Urothelium cell line (cell line): ENCODE measurements at places on chromosomes 1 and 21.

- no peak for DNase-seq
Observed at GRCh38 chr1:45854724-45855123, 51.3 kb downstream of the MAST2 start.

GRCh38 chr1:54549181-54549924 lies 1.3 kb downstream of the ACOT11 start:
- DNase-seq = peak; percentile 8

DNA sequence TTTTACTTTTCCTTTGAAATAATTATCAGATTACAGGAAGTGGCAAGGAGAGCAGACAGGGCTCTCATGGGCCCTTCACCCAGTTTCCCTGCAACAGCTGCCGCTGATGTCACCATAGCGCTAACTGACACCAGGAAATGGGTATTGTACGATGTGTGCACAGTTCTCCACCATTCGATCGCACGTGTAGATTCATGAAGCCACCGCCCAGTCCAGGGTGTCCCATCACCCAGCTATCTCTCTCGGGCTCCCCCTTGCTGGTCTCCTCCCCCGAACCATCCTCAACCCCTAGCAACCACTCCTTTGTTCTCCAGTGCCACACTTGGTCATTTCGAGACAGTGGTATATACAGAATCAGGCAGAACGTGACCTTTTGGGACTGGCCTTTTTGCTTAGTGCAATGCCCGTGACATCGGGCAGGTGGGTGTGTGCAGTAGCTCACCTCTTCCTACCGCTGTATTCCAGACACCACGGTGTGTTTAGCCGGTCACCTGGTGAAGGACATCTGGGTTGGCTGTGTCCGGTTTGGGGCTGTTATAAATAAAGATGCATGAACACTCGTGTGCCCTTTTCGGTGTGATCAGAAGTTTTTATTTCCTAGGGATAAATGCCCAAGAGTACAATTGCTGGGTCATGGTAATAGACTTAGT lies 118.4 kb downstream of the CRYAA start:
- DNase-seq = no peak

- DNase-seq = peak; percentile 23
Observed at GRCh38 chr1:208868554-208868953, 624.4 kb upstream of the PLXNA2 start.

- DNase-seq = no peak
Observed at GRCh38 chr1:169699707-169700106, 11.7 kb downstream of the SELL start.

GRCh38 chr1:164599272-164599671 lies 40.3 kb downstream of the PBX1 start:
- no peak for DNase-seq

GRCh38 chr1:222068937-222069336 lies 327.0 kb upstream of the DUSP10 start:
- DNase-seq = no peak

DNA sequence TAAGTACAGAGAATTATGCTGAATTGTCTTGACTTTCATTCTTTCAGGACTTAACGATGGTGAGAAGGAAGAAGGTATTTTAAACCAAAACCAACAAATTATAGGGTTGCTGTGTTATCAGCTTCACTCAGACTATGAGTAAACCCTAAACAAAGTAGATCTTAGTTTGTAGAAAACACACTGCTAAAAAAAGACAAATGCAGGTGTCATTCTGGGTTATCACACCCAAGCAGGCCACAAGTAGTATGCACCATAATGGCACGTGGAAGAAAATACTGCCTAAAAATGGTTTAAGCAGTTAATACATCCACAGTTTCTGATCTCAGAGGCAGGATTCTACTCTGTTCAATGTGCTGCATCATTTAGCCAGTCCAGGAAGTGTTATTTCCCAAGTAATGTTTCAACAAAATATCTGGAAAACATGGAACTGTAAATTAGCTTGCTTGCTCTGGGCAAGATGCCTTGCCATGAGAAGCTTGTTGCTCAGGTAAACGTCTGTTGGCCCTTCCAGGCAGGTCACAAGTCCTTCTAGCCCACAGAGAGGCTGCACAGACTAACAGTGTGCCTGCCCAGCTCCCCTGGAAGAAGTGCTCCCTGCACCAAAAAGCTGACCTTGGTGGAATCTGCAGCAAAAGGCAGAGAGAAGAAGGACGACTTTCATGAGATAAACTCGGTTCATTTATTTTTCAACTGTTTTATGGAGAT lies 4.1 kb downstream of the DIPK1A start:
- no peak for DNase-seq

DNA sequence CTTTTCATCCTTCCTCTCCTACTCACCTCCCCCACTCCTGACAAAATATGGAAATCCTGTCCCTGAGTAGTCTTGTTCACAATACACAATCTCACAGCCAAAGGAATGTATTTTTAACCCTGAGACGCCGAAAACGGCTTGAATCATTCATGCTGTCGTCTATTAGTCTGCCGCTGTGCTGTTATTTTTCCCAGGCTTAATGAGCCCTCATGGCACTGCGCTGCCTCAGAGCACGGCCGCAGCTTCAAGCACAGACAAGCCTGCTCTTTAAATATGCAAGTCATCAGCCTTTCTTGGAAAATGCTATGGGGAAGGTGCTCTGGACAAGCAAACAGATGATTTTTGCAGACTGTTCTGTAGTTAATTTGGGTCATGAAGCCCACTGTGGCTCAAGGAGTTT lies 302.7 kb downstream of the DISC1 start:
- DNase-seq = no peak

DNA sequence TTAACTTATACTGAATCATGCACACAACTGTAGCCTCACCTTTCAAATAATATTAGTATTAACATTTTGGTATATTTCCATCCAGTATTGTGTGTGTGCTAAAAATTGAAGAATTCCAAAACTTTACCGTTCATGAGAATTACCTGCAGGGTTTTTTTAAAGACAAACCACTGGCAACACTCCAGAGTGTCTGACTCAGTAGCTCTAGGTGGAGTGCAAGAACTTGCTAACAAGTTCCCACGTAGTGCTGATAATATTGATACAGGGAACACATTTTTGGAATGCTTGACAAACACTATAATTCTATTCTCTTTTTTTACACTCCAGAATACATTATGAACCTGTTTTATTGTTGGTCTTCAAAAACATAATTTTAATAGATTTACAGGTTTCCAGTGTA lies 27.7 kb upstream of the SLC5A9 start:
- no peak for DNase-seq

DNA sequence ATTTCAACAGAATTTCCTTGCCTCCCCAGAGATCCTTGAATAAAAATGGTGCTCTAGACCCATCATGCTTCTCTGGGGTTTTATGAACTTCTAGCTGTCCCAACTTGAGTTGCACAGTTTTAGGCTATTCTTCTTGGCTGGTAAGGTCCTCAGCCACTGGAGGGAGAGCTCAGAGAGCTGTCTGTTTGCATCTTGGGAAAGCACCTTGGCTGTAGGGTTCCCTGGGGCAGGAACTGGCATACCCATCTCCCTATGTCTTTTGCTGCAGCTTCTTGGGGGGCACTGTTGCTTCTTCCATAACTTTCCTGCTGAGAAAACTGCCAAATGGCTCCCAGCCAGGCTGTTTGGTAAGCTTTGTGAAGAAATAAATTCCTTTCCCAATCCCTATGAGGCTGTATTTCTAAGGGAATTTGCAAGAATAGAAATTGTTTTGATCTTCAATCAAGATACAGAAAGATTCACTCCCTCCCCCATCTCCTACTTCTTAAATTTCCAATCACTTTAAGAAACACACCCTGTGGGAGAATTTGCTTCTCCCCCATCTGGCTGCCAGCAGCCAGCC lies 8.2 kb upstream of the FMOD start:
- no peak for DNase-seq

- no peak for DNase-seq
Observed at GRCh38 chr1:42735477-42736105, 4.4 kb downstream of the CLDN19 start.

GRCh38 chr1:118110580-118110979 lies 74.4 kb downstream of the SPAG17 start:
- DNase-seq = no peak

- DNase-seq = no peak
Observed at GRCh38 chr1:233661376-233662159, 47.7 kb downstream of the KCNK1 start.
